ENCODE measurements at places on chromosomes 12 and 14.
A peak's percentile ranks its signal among the peaks of the same experiment; 100 is the strongest.

- no peak for DNase-seq
Measured at GRCh38 chr12:127822809-127823411, 444.1 kb upstream of the TMEM132C start.

GRCh38 chr14:52783206-52783605 lies 8.2 kb downstream of the GNPNAT1 start:
- DNase-seq, result no peak

GRCh38 chr12:50018968-50019367 lies 6.3 kb downstream of the RACGAP1 start:
- DNase-seq, result no peak

- no peak for DNase-seq
Measured at GRCh38 chr12:91384806-91385205, 202.2 kb upstream of the DCN start.

GRCh38 chr14:74507085-74507484 lies 13.5 kb downstream of the ISCA2 start:
- DNase-seq, result no peak

DNA sequence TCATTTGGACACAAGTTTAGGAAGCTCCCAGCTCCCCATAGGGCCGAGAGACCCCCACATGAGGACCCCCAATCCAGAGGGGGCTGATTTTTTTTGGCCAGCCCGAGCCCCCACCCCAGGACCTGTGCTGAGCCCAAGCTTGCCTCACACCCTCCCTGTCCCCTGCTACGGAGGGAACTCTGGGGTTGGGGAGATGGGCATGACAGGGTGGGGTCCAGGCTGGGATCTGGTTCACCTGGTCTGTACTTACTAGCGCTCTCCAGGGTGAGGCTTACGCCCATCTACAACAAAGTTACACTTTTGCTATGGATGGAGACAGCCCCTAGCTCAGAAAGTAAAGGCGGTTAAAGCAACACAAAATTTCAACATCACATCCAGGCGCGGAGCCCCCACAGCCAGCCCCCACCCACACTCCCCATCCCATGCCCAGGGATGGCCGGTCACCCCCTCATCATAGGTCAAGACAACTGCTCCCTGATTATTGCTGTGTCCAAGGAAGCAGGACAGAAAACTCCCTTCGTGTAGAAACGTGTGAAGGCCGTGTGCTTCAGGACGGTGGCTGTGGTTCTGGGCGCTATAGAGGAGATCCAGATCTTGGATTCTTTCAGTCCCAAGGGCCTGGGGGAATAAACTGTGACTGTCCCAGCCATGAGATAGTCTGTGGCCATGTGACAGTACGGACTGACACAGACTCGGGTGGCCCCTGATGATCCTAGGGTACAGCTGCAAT lies 10.7 kb downstream of the SLC25A29 start:
- no peak for DNase-seq

DNA sequence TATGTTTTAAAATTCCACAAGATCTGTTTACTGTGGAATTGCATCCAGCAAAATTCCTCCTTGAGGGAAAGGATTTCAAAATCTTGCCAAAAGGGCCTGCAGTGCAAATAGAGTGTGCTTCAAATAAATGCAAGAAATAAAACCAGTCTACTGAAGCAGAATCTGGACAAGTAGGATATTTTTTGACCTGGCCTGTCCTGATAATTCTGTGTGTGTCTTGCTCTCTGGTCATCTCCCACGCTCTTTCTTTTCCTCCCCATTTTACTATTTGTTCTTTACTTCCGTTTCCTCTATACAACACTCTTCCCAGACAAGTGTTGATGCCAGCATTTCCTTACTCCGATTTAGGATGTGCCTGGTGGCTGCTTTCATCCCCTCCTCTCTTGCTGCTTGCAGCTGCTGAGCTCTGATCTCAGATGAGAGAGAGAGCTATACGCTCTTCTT lies 115.9 kb downstream of the GPR135 start:
- DNase-seq, result no peak

- DNase-seq, result no peak
Measured at GRCh38 chr14:53437858-53438257, 284.7 kb upstream of the DDHD1 start.

DNA sequence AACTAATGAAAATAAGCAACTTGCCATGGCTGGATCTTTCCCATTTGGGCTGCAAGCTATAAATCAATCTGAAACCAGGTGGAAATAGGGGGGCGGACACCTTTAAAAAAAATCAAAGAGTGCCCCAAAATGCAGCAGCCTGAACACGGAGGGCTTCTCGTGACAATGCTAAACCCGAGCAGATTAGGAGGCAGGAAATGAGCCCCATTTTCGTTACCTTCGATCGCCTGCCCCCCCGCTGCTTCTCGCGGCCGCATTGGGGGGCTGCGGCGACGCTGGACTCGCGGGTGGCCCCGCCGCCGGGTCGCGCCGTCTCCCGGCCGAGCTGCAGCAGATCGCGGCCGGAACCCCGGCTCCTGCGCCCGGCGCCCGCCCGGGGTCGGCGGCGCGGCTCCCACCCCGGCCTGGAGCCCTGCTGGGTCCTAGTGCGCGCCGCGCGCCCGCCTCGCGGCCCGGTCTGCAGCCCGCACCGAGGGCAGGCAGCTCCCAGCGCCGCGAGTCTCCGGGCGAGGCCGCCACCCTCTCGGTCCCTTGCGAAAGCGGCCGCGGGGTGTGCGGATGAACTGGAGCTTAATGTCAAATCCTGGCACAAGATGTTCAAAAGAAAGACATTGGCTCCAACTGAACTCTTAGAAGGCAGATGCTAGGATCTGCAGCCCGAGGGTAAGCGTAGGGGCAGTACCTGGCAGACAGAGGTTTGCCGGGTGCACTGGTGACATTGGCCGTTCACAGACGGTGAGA lies 201.9 kb upstream of the FOXN3 start:
- peak; percentile 84 for DNase-seq

DNA sequence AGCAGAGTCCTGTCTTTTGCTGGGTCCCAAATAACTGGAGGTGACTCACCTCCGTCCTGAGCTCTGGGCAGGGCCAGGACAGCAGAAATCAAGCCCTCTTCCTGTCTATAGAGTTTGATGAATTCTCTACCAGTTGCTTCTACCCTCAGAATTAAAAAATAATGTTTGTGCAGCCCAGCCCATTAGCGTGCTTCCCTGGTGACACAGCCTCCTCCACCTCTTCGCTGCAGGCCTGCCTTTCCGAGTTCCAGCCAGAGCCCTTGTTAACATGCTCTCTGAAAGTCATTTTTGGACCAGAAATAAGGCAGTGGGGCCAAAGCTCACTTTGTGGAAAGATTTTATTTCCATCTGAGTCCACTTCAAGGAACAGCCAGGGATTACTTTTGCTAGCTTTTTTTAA lies 94.0 kb downstream of the TBX5 start:
- DNase-seq, result no peak
